ENCODE measurements at places on chromosomes 6 and 20.

DNA sequence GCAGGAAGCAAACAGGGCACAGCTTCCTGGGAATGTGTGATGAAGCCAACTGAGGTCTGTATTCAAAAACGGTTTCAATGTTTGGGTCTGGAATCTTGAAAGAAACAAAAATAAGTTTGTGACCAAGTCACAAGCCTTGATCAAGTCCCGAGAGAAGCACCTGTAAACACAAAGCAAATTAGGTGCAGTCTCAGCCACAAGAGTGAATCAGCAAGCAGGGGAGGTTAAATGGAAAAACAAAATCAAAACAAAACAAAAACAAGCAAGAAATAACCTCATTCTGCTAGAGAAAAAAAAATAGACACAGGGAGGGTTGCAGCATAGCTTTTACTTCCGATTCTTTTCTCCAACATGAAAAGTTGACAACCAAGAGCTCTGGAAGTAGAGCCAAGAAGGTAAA lies 201.7 kb downstream of the CLIC5 start:
- no peak for DNase-seq

- no peak for DNase-seq
These were observed 102.4 kb downstream of the PRDM13 start for GRCh38 chr6:99709062-99709461.

GRCh38 chr6:14231071-14231483 lies 113.5 kb downstream of the CD83 start:
- DNase-seq = no peak

DNA sequence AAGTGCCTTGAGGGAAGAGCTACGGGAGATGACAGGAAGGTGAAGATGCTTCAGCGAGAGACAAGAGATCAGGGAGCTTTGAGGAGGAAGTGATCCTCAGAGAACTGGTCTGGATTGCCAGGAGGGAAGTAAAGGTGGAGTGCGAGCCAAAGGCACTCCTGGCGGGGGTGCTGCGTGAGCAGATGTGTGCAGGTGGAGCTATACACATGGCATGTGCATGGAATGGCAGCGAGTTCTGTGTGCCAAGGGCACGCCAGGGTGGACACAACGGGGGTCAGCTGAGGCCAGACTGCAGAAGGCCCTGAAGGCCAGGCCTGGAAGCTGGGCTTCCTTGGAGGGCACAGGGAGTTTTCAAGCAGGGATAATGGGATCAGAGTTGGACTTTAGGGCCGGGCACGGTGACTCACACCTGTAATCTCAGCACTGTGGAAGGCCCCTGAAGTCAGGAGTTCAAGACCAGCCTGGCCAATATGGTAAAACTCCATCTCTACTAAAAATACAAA lies 6.2 kb downstream of the PXMP4 start:
- no peak for DNase-seq

GRCh38 chr6:9983168-9983567 lies 431.7 kb downstream of the TFAP2A start:
- no peak for DNase-seq

GRCh38 chr6:146542881-146543210 lies 787 bp upstream of the RAB32 start:
- no peak for DNase-seq
